ENCODE measurements at places on chromosomes 2 and 18. TPM values are rescaled to one million over a fixed set of nuclear protein-coding genes. Genes with fewer than 3 reads are reported as not detected.

DNA sequence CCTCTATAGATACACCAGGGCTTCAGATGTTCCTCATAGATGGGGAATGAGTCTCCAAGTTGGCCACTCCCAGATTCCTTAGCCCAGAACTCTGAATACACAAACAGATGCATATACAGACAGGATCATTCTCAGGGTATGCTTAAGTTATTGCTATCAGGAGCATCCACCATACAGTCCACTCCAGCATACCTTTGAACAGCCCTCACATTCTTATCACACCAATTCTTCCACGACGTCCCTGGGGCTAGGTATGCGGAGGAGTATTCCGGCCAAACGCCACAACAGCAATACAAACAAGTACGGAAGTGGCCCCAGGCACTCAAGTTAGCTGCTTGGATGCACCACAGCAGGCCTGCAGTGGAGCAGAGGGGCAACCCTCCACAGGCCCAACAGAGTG is 312.5 kb upstream of the CHAC2 start:
- no peaks in the 10 kb centered on the region for H3K27me3 ChIP-seq
- H3K4me3 ChIP-seq = no peak overlapping the region
- H3K27ac ChIP-seq = no peak overlapping the region
- no peaks in the 10 kb centered on the region for H3K36me3 ChIP-seq
- no peak for DNase-seq

DNA sequence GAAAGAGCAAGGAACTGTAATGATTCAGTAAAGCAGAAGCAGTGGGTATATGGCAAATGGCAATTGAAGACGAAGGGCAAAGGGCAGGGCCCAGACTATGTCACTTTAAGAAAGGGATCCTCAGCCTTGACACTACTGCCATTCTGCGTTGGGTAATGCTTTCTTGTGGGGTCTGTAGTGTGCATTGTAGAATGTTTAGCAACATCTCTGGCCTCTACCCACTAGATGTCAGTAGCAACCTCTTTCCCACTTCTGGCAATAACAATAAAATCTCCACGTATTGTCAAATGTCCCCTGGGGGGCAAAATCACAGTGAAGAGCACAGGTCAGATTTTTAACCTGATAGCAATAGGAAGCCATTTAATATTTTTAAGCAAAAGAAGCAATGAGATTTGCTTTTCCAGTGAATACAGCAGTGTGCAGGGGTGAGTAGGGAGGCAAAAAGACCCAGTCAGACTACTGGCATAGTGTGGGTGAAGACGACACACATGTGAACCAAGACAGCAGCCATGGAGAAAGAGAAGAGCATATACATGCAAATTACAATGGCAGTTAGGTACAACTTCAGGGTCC is 209.5 kb downstream of the DYM start:
- H3K27me3 ChIP-seq = no peaks in the 10 kb centered on the region
- H3K36me3 ChIP-seq = peaks cover 36% of the 10 kb centered on the region
- H3K4me3 ChIP-seq = no peak overlapping the region
- no peak overlapping the region for H3K27ac ChIP-seq
- DNase-seq = no peak

CCDC121 gene
- 0.73 TPM for total RNA-seq

CHRND gene
- total RNA-seq = not detected

GRCh38 chr2:655626-656025 is 21.6 kb downstream of the TMEM18 start:
- no peaks in the 10 kb centered on the region for H3K36me3 ChIP-seq
- H3K27ac ChIP-seq = no peak overlapping the region
- H3K4me3 ChIP-seq = no peak overlapping the region
- peaks cover 20% of the 10 kb centered on the region for H3K4me1 ChIP-seq
- peak; percentile 7 for DNase-seq

NOL4 gene
- not detected for total RNA-seq

DNA sequence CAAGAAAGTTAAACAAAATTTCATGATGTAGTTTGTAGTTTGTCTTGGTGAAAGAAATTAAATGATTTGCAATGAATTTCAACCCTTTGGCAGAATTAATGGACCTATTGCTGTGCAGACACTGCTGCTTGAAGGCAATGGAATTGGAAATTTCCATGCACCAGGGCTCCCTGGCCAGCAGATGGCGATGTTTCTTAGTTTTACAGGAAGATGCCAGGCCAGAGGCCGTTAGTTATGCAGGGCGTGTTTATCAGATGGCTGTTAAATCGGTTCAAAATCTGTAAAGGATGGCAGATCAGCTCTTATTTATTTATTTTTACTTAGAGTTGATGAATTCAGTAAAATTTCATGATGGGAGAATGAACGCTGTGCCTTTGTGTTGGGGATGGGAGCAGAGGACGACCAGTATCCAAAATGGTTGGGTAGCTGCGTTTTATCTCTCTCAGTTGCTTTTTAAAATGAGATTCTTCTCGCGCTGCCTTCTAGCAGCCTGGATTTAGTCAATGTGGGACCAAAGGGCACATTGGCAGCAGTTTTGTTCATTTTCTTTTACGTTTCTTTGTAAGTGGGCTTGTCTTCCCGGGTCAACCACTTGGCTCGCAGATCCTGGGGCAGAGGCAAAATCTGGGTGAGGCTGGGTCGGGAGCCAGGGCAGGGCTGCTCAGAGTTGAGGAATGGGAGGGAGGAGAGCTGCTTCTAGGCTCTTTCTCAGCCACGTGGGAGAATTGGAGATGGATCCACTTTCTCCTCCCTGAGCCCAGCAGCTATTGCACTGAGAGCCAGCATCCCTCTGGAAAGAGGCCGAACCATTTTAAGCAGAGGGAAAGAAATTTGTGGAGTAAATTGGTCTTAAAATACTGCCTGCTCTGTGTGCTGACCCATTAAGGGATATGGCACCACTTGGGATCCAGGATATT is 344.0 kb downstream of the PIK3C3 start:
- no peak overlapping the region for H3K27ac ChIP-seq
- no peak overlapping the region for H3K4me3 ChIP-seq
- no peaks in the 10 kb centered on the region for H3K4me1 ChIP-seq
- H3K27me3 ChIP-seq = no peaks in the 10 kb centered on the region
- H3K36me3 ChIP-seq = no peaks in the 10 kb centered on the region
- peak; percentile 24 for DNase-seq

DNA sequence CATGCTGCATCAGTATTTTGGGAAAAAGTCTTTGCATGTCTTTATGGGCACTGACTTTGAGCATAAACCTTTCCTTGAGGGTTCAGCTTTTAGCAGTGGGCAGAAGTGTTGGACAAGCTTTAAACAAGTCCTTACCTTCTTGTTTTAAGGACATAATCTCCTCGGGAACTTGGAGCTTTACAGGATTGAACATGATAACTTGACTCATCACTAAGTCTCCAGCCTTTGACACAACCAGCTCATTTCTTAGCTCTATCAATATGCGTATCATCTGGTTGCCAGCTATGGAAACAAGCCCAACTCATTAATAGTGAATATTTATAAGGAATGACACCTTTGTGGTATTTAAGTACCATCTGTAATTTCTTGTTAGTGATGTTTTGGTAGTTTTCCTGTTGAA is 21.0 kb upstream of the RAB27B start:
- no peaks in the 10 kb centered on the region for H3K36me3 ChIP-seq
- H3K4me1 ChIP-seq = peaks cover 31% of the 10 kb centered on the region
- DNase-seq = no peak
- no peak overlapping the region for H3K4me3 ChIP-seq
- H3K27ac ChIP-seq = no peak overlapping the region

- no peak for DNase-seq
- no peak overlapping the region for H3K4me3 ChIP-seq
- no peaks in the 10 kb centered on the region for H3K27me3 ChIP-seq
- H3K27ac ChIP-seq = no peak overlapping the region
Measured at GRCh38 chr18:2087877-2088673, 483.2 kb downstream of the METTL4 start.

- DNase-seq = no peak
- H3K27me3 ChIP-seq = no peaks in the 10 kb centered on the region
- no peak overlapping the region for H3K27ac ChIP-seq
- H3K4me3 ChIP-seq = peak overlapping the region; percentile 8
Measured at GRCh38 chr2:10410001-10410822, 37.9 kb downstream of the ODC1 start.

WDSUB1 gene
- total RNA-seq = 7.1 TPM

- no peak overlapping the region for H3K27ac ChIP-seq
- DNase-seq = no peak
- H3K4me1 ChIP-seq = no peaks in the 10 kb centered on the region
- H3K27me3 ChIP-seq = peaks cover 16% of the 10 kb centered on the region
- H3K36me3 ChIP-seq = peaks cover 7% of the 10 kb centered on the region
- no peak overlapping the region for H3K4me3 ChIP-seq
Measured at GRCh38 chr2:20018601-20019152, 6.2 kb upstream of the MATN3 start.

CCDC148 gene
- total RNA-seq = not detected

CCDC74A gene
- total RNA-seq = 3.3 TPM
